Endodermal cell (in vitro differentiated cells): ENCODE measurements at places on chromosomes 1 and 21. TPM values are rescaled to one million over a fixed set of nuclear protein-coding genes. Genes with fewer than 3 reads are reported as not detected.

GRCh38 chr1:240878631-240879030 is 266.7 kb upstream of the GREM2 start:
- no peaks in the 10 kb centered on the region for H3K36me3 ChIP-seq
- H3K27me3 ChIP-seq: no peaks in the 10 kb centered on the region
- H3K4me3 ChIP-seq: no peak overlapping the region
- H3K27ac ChIP-seq: no peak overlapping the region

- H3K4me1 ChIP-seq: peaks cover 2% of the 10 kb centered on the region
- H3K4me3 ChIP-seq: no peak overlapping the region
- DNase-seq: no peak
- no peak overlapping the region for H3K27ac ChIP-seq
- no peaks in the 10 kb centered on the region for H3K36me3 ChIP-seq
- no peaks in the 10 kb centered on the region for H3K27me3 ChIP-seq
Measured at GRCh38 chr1:30418061-30418938, 305.1 kb downstream of the MATN1 start.

- no peaks in the 10 kb centered on the region for H3K4me1 ChIP-seq
- no peak overlapping the region for H3K27ac ChIP-seq
- H3K27me3 ChIP-seq: no peaks in the 10 kb centered on the region
- H3K36me3 ChIP-seq: no peaks in the 10 kb centered on the region
- no peak for DNase-seq
Measured at GRCh38 chr1:205211839-205212536, 486 bp upstream of the DSTYK start.

DNA sequence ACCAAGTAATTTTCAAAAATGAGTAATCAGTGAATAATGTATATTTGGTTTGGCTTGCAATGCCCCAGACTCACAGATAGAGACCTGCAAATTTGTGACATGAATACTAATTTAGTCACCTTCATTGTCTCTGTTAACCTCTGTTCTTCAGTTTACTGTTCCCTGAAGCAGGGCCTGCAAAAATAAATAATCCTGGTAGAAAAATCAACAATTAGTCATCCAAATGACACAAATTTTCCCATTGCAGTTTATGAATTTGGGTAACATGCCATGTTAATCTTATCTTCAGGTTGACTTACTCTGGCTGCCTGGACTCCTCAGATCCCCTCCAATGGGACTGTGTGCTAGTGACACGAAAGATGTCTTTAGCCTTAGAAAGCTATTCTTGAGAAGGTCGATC is 289.5 kb downstream of the PAPPA2 start:
- H3K4me3 ChIP-seq: no peak overlapping the region
- H3K27me3 ChIP-seq: no peaks in the 10 kb centered on the region
- H3K36me3 ChIP-seq: no peaks in the 10 kb centered on the region
- H3K27ac ChIP-seq: no peak overlapping the region

GRCh38 chr1:175218786-175219434 is 26.3 kb upstream of the KIAA0040 start:
- H3K4me1 ChIP-seq: no peaks in the 10 kb centered on the region
- no peak overlapping the region for H3K4me3 ChIP-seq
- no peaks in the 10 kb centered on the region for H3K36me3 ChIP-seq
- no peaks in the 10 kb centered on the region for H3K27me3 ChIP-seq

- peak; percentile 76 for DNase-seq
- no peak within 1 kb of the TSS for H3K27ac ChIP-seq
- peaks cover 13% of the 10 kb centered on the region for H3K27me3 ChIP-seq
Measured at GRCh38 chr1:19643602-19644394, at the start of gene NBL1. NBL1 (plus strand) TSS chr1:19644311; CDS start chr1:19655031, 10,720 bp downstream.

- H3K27ac ChIP-seq: no peak overlapping the region
- peaks cover 69% of the 10 kb centered on the region for H3K36me3 ChIP-seq
- no peak for DNase-seq
- H3K4me3 ChIP-seq: no peak overlapping the region
Measured at GRCh38 chr1:147620543-147620942, 49.8 kb downstream of the ACP6 start.

DNA sequence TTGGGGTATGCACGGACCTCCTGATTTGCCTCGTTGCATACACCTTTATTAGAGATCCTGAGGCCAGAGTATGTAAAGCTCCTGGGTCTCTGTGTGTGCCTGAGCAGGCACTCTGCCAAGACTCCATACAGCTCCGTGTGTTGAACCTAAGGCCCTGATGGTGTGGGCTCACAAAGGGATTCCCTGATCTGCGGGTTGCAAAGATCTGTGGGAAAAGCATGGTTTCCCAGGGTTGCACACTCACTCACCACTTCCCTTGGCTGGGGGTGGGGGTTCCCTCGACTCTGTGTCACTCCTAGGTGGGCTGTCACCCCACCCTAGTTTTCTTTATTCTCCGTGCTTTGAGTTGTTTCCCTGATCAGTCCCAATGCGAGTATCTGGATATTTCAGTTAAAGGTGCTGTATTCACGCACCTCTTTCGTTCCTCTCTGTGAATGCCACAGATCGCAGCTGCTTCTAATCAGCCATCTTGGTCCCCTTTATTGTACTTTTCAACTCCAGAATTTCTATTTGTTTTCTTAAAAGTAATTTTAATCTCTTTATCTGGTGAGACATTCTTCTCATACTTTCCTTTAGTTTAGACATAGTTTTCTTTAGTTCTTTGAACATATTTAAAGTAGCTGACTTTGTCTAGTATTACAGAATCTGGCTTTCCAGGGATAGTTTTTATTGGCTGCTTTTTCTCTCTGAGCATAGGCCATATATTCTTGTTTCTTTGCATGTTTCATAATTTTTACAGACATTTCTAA is 39.0 kb upstream of the F3 start:
- no peaks in the 10 kb centered on the region for H3K27me3 ChIP-seq
- DNase-seq: no peak
- H3K36me3 ChIP-seq: no peaks in the 10 kb centered on the region
- peaks cover 12% of the 10 kb centered on the region for H3K4me1 ChIP-seq
- no peak overlapping the region for H3K4me3 ChIP-seq

- peaks cover 20% of the 10 kb centered on the region for H3K36me3 ChIP-seq
- no peaks in the 10 kb centered on the region for H3K4me1 ChIP-seq
- no peak overlapping the region for H3K27ac ChIP-seq
- H3K4me3 ChIP-seq: no peak overlapping the region
- no peak for DNase-seq
Measured at GRCh38 chr1:212728606-212729005, 29.0 kb upstream of the BATF3 start.

- DNase-seq: no peak
- H3K27me3 ChIP-seq: no peaks in the 10 kb centered on the region
- H3K4me1 ChIP-seq: no peaks in the 10 kb centered on the region
- H3K36me3 ChIP-seq: no peaks in the 10 kb centered on the region
Measured at GRCh38 chr1:215133532-215133931, 51.0 kb downstream of the KCNK2 start.

DNA sequence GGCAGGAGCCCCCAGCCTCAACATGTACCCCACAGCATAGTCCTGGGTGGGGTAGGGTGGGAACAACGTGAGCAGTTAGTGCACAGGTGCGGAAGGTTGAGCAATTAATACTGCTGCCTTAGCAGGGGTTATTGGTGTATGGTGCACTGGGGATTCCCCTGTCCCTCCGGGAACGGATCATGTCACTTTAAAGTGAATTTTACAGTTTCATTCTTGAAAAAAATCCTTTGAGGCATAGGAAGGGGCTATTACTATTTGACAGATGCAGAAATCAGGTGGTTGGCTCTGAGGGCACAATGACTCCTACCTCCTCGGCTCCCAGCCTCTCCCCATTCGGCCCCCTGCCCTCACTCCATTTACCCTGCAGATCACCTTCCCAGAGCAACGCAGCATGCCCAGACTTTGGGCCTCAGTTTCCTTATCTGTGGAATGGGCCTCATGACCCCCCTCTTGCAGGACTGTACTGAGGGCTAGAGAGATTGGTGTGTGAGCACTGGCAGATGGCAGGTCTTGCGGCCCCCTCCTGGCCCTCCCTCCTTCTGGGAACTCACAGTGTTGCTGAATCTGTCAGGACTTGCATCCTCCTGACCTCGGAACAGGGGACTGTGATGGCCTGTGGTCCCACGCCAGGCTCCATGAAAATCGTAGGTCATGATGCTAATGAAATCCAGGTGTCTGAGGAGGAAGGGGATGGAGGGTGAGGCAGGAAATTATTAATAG is 5.1 kb upstream of the MYBPH start:
- H3K27me3 ChIP-seq: no peaks in the 10 kb centered on the region
- peaks cover 22% of the 10 kb centered on the region for H3K4me1 ChIP-seq
- DNase-seq: no peak
- H3K36me3 ChIP-seq: no peaks in the 10 kb centered on the region
- H3K27ac ChIP-seq: no peak overlapping the region

DNA sequence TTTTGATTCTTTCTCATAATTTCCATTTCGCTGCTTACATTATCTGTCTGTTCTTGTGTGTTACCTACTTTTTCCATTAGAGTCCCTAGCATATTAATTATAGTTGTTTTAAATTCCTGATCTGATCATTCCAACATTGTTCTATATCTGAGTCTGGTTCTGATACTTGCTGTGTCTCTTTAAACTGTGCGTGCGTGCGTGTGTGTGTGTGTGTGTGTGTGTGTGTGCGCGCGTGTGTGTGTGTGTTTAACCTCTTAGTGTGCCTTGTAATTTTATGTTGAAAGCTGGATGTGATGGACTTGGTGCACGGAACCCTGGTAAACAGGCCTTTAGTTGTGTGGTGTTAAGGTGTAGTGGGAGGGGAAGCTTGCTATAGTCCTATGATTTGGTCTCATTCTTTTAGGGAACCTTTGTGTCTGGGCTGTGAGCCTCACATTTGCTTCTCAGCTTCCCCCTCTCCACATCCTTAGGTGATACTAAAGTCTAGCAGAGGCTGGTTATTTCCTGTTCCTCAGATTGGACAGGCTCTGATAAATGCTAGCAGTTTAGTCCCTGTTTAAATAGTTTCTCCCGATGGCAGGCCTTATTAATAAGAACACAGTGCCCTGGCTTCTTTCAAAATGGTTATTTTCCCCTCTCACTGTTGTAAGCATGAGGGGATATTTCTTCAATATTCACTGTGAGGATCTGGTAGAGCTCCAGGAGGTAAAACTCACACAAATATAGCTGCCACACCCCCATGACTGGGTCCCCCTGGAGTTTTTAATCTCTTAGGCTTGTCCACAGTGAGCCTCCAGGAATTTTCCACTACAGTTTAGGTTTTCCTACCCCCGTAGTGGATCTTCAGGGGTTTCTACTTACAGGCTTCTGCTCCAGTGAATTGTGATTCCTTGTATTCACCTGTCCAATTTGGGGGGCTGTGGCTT is 118.3 kb downstream of the GALNT2 start:
- H3K27me3 ChIP-seq: no peaks in the 10 kb centered on the region
- no peak for DNase-seq
- no peaks in the 10 kb centered on the region for H3K36me3 ChIP-seq

GRCh38 chr1:17498214-17498613 is 41.3 kb upstream of the ARHGEF10L start:
- peaks cover 7% of the 10 kb centered on the region for H3K27me3 ChIP-seq
- no peaks in the 10 kb centered on the region for H3K36me3 ChIP-seq
- no peaks in the 10 kb centered on the region for H3K4me1 ChIP-seq
- no peak for DNase-seq

GRCh38 chr1:212858461-212859265 is 588 bp downstream of the FLVCR1 start:
- peaks cover 41% of the 10 kb centered on the region for H3K36me3 ChIP-seq
- H3K27ac ChIP-seq: peak overlapping the region; percentile 76
- no peaks in the 10 kb centered on the region for H3K4me1 ChIP-seq

GRCh38 chr1:22801761-22802160 is 91.1 kb downstream of the EPHB2 start:
- H3K36me3 ChIP-seq: no peaks in the 10 kb centered on the region
- DNase-seq: peak; percentile 79
- H3K27me3 ChIP-seq: no peaks in the 10 kb centered on the region
- peak overlapping the region; percentile 92 for H3K27ac ChIP-seq

DNA sequence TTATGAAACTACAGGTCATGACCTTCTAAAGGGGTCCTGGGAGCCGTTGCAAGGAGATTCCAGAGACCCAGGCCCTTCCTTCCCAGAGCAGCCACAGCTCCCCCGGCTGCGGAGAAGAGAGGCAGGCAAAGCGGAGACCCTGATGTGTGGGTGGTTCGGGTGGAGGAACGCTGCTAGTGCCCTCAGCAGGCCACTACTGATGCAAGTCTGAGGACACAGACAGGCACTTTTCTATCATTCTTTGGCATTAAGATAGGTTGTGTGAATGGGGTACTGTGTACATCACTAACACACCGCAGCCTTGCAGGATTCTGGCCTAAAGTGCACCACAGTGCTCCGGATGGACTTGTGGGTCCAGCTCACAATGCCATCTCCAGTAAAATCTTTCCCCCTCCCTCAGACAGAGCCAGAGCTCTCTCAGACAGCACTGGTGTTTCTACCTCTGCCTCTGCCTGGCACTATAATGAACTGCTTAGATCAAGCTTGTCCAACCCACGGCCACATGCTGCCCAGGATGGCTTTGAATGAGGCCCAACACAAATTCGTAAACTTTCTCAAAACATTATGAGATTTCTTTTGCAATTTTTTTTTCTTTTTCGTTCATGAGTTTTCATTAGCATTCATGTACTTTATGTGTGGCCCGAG is 121.4 kb downstream of the TGFBR3 start:
- H3K4me1 ChIP-seq: peaks cover 9% of the 10 kb centered on the region
- H3K4me3 ChIP-seq: no peak overlapping the region
- peak; percentile 87 for DNase-seq

DNA sequence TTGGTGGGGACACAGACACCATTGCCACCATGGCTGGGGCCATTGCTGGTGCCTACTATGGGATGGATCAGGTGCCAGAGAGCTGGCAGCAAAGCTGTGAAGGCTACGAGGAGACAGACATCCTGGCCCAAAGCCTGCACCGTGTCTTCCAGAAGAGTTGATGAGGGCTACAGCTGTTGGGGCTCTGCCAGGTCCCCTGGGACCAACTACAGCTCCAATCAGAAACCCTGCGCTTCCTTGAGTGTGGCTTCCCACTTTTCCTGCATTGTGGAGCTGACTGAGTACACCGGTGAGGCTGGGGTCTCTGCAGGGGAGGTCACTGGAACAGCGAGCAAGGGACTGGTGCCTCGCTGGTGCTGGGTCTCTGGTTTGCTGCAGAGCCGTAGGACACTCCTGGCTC is 4.5 kb downstream of the ADPRS start:
- H3K36me3 ChIP-seq: peaks cover 49% of the 10 kb centered on the region
- H3K27ac ChIP-seq: no peak overlapping the region
- no peak overlapping the region for H3K4me3 ChIP-seq

DNA sequence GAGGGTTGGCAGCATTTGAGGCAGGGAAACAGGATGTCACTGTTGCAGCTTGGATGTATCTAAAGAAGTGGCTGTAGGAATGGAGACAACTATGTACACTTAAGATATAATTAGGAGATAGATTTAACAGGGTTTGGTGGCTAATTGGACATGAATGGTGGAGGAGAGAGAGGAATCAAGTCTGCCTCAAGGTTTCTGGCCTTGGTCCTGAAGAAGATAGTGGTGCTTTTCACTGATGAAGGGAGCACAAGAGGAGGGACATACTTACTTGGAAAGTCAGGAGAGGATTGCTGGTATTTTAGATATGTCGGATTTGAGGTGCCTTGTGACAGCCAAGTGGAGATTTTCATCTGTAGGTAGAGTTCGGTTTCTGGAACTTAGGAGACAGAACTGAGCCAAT is 123.9 kb downstream of the ST6GALNAC3 start:
- H3K4me1 ChIP-seq: no peaks in the 10 kb centered on the region
- no peak overlapping the region for H3K27ac ChIP-seq
- no peak overlapping the region for H3K4me3 ChIP-seq
- no peaks in the 10 kb centered on the region for H3K27me3 ChIP-seq

Gene PPOX
- total RNA-seq: 37.1 and 47.2 TPM in 2 replicates

Gene UTS2
- total RNA-seq: 0.59 TPM in 1 of 3 replicates, not detected in the others

Gene OPTC
- total RNA-seq: 0.26 TPM in 1 of 2 replicates, not detected in the other

Gene HES3
- 1.8 and 2.7 TPM in 2 replicates for total RNA-seq

Gene NUP210L
- 0.05 and 0.07 TPM in 2 replicates for total RNA-seq

Gene PAQR6
- 11.9 to 18.5 TPM (median 16.4 TPM) in 3 replicates for total RNA-seq

Gene AK5
- total RNA-seq: 0.46 and 0.84 TPM in 2 replicates

Gene NBPF6
- not detected in 2 replicates for total RNA-seq

Gene HTR6
- 0.18 and 0.31 TPM in 2 replicates for total RNA-seq
